ENCODE measurements at places on chromosomes 1 and 21.

DNA sequence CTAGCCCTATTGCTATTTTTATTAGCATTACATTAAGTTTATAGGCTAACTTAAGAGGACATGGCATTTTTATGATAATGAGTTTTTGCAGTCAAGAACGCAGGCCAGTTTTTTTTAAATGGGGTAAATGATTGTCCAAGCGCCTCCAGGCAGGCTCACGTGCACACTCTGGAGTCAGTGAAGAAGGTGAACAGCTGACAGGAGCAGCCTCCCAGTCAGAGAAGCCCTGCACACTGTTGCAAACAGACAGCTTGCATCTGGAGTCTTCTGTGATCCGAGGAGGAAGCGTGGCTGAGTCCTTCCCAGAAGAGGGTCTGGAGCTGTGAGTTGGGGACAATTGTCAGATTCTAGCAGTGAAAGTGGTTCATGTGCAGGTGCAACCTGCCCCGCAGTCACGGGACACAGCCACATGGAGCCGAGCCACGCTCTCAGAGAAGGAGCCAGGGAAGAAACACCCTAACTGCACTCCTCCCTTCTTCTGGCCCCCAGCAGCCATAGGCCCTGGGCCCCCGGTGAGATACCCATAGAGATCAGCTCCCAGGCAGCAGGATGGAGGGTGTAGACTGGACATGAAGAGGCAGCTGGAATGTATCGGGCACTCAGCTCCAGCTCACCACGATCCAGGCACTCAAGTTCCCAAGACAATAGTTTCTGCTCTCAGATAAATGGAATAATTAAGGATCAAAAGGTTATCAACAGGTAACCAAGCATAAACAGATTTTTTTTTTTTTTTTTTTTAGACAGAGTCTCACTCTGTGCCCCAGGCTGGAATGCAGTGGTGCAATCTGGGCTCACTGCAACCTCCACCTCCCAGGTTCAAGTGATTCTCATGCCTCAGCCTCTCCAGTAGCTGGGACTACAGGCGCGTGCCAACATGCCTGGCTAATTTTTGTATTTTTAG, 26.4 kb downstream of the CAPN2 start:
- DNase-seq = no peak

GRCh38 chr1:52659356-52659755, 26.4 kb downstream of the SHISAL2A start:
- no peak for DNase-seq

GRCh38 chr1:11749996-11750395, 12.0 kb upstream of the C1orf167 start:
- DNase-seq = no peak

- DNase-seq = no peak
Observed at GRCh38 chr1:44283524-44284173, 70.4 kb downstream of the DMAP1 start.

- no peak for DNase-seq
Observed at GRCh38 chr1:32863881-32864245, 6.8 kb downstream of the FNDC5 start.

GRCh38 chr1:37862330-37862729, 2.9 kb upstream of the MTF1 start:
- DNase-seq = no peak

DNA sequence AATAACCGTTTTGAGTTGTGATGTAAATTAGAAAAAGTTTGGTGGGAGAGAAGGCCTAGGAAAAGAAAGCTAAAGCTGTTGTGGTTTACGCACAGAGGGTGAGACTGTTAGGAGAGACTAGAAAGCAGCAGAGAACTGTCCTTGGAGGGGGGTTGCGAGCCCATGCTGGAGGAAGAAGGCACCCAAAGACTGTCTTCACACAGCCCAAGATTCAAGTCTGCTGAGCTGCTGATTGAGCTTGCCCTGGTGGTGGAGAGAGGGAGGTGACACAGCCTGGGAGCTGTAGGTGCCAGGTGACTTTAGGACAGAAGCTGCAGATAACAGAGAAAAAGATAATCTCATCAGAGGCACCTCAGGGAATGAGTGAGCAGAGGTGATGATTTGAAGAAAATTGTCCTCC, 18.3 kb upstream of the TLR5 start:
- no peak for DNase-seq

DNA sequence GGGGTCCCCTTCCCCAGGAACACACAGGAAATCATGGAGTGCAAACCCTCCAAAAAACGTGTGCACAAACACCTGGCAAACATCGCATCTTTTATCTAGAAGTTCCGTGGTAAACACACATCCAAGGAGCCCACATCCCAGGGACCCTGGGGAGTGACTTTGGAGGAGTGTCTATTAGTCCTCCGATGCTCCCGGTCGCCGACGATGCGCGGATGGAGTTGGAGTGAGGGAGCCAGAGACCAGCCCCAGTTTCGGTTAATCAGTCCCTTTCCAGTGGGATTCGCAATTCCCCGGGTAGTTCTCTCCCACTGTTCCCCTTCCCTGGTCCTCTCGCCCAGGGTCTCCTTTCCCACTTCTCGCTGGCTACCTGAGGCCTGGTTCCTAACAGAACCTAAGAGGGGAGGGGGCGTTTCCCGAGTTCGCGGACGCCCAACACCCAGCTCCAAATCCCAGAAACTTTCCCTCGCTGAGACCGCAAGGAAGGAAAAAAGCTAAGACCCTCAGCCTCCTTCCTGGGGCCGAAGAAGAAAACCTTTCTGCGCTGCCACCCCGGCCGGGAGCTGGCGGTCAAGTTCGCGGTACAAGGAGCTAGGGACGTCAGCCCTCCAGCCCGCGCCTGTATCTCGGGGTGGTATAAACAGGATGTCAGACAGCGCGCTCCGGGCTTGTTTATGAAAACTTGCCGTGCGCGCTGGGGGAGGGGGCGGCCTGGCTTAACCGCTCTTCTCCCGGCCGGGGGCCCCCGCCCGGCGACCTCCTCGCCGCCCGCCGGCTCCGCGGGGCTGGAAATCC, 787 bp downstream of the JAK1 start:
- no peak for DNase-seq

GRCh38 chr1:205260948-205261732, 33.4 kb downstream of the TMCC2 start:
- no peak for DNase-seq

DNA sequence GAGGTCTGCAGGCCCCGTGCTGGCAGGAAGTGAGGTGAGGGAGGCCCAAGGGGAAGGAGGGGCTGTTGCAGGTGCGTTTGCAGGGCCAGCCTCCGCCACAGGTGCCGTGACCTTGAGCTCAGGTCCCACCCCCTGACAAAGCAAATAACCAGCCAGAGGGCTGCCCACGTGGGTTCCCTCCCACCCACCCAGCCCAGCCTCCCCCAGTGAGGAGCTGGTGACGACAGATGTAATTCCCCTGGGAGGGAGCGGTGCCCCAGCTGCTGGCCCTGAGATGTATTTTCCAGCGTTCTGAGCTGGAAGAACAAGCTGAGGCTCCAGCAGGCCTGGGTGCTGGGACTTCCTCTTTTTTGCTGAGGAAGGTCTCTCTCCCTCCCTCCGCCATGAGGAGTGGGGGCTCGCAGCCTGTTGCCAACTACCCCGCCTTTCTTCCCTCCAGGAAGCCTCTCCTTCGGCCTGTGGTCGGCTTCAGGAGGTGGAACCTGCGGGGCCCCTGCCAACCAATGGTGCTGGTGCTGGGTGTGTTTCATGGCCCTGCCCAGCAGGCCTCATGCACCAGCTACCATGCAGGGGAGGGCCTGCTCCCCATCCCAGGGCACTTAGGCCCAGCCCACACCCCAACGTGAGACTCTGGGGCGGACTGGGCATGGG, 153.2 kb downstream of the PRDM16 start:
- no peak for DNase-seq

DNA sequence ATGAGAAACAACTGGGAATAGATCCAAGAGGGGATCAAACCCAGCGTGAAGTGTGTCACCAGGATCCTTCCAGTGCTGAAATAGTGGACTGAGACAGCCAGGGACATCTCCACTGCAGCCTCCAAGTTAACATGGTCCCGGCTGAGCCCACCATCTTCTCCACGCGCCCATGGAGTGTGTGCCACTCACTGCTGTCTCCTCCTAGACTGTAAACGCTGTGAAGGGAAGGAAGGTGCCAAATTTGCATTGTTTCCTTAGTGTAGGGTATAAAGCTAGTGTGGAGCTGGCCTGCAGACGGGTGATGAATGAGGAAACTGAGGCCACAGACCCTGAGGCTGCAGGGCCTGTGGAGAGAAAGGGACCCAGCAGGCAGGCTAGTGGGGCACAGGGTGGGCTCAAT, 183.6 kb downstream of the FOXD2 start:
- no peak for DNase-seq

DNA sequence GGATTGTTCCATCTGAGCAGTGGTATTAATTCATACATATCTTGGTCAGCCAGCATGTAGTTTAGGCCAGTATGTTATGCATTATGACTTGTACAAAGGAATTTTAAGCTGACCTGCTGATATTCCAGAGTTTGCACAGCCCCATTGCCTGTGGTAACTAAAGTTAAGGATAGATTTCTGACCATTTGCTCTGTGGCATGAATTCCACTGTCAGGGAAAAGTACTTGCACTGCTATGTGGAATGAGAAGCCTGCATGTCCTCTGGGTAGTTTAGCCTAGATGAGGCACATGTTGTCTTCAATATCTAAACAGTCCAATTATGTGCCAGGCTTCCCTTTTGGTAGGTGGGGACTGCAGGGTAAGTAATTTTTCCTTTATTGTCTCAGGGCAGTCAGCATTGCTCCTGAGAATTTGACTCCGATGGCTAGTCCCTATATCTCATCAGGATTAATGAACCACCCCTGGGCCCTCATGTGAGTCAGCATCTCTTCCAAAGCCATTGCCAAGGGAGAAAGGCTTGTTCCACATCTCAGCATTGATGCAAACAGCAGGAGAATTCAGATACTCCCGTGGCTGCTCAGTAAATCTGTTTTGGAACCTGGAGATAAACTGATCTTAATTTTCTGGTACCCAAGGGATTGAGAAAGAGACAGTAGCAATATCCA, 30.2 kb downstream of the NEK7 start:
- DNase-seq = no peak

DNA sequence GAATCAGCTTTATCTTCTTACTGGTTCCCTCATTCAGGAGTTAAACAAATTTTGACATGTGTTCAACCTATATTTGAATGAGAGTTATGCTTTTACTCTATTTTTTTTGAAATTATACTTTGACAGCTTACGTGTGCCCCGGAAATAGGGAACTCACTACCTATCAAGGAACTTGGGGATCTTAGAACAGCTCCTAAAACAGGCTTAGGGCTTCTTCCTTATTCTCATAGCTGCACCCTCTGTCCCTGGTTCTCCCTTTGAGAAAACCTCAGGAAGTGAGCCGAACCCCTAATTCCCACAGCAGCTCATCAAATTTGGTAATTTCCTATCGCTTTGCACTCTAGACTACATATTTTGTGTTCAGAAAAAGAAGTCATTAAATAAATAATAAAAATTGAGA, 81.2 kb upstream of the RUNX3 start:
- DNase-seq = no peak

- DNase-seq = no peak
Observed at GRCh38 chr1:48018799-48019198, 21.6 kb upstream of the TRABD2B start.

- no peak for DNase-seq
Observed at GRCh38 chr21:26473471-26473870, 99.6 kb downstream of the CYYR1 start.

DNA sequence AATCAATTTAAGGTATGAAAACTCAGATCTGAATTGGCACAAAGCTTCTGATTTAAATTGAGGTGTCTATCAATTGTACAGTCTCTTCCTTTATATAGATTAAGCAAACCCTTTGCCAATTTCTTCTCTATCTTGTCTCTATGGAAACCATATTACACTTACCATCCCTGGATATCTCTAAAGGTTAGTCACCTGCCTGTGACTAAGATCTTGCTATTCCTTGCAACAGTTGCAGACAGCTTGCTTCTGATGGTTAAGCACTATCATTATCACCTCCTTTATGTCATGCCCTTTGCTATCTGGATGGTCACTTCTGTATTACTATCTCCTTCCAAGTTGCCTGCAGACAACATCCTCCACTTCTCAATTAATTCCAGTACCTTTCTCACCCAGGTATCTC, 998.6 kb upstream of the B3GALT2 start:
- no peak for DNase-seq

DNA sequence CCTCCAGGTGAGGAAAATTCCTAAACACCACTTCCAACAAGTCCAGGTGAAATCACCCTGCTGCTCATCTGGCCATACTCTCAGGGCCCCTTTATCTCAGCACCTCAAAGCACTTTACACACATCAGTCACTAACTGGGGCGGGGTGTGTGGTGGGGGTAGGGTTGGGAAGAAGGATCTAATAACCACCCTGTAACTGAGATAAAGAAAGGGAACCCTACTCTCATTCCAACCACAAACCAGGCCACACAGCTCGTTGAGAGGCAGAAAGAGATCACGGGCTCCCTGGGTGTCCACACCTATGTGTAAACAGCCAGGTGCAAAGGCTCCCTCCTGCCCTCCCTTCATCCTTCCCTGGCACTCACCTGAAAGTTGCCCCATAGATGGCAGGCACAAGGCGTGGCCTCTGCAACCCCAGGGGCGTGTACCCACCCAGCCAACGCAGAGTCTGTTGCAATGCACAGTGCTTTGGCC, 20.4 kb downstream of the GPR161 start:
- no peak for DNase-seq

DNA sequence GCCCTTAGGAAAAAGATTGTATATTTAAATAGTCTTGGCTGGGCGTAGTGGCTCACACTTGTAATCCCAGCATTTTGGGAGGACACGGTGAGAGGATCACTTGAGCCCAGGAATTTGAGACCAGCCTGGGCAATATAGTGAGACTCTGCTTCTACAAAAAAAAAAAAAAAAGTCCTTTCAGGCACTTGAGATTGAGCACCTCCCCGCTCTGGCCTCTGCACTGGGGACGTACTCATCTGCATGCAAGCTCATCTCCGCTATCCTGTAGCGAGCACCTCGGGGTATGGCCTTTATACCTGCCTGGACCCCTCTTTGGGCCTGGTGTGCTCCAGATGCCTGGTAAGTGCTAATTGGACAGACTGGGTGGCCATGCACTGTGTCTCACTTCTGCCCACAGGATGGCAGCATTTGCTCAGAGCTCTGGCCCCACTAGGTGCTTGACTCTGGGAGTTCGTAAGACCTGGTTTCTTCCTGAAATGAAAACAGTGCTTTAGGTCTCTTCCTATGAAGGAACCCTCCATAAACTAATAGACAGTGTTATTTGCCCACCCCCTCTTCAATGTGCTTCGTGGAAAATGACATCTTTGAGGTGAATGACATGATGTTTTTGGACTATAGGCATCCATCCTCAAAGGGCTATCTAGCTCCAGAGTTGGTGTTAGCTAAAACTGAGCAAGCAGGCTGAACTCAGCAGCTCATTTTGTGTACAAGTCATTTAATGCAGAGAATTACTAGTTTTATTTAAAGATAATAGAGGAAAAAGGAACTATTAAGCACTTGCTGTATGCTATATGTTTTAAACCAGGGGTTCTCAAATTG, 61.7 kb upstream of the ADAR start:
- peak; percentile 24 for DNase-seq

DNA sequence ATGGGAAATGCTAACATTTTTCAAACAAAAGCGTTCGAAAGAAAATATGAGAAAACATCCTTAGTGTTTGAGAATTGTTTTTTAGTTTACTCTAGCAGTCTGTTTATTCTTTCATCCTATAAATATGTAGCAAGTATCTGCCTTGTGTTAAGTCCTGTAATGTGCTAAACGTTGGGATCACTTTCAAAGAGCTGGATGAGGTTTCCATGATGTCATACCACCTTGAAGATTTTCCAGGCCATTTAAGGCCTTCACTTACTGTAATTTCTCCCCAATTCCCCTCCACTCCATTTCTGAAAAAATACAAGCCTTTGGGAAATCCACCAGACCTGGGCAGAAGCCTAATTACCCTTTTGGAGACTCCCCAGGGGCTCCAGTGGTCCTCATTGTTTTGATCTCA, 24.2 kb upstream of the CTBS start:
- no peak for DNase-seq

Data from HS-27A (cell line).